ENCODE measurements at places on chromosomes 2 and 18.

DNA sequence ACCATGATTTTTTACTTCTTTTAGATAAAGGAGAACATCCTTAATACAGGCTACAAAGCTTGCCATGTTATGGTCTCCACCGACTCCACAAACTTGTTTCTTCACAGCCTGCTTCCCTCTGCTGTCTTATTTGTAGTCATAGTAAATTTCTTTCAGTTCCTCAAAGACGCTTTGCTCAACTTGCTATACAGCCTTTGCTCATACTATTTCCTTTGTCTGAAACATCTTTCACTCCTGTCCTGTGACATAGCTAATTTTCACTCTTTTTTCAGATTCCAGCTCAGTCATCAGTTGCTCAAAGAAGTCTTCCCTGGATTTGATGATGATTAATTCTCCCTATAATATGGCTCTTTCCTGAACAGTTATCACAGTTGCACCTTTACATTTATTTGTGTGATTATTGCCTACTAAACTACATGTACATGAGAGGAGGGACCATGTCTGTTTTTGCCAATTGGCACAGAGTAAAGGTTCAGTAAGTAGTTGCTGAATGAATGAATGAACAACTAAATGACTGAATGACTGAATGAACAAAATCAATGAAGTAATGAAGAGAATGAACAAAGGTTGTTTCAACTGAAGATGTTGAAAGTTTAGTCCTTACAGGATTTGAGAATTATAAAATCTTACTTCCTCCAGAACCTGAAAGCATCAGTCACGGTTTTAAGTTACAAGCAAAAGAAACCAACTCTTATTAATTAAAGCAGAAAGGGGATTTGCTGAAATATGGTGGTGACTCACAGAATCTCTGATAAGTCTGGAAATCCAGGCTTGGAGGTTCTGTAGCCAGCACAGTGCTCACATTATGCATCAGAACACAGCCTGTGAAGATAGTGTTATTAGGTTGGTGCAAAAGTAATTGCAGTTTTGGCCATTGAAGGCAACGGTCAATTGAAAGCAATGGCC lies 186.4 kb upstream of the FAM98A start:
- no peak for DNase-seq

DNA sequence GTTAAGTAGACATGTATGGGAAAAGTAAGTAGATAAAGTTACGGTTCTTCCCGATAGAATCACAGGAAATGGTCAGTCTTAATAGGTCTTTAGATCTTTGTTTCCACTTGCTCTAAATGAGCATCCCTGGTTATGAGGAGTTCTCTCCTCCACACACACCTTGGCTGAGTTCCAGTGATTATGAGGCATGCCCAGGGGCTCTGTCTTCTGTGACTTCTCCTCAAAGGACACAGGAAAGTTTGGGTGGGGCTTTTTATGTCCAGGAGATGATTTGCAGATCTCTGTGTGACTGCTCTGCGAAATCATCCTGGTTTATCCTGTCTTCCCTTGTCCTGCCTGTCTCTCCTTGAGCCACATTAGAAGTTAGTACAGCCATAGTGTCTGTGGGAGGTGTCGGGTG lies 83.9 kb upstream of the EML6 start:
- DNase-seq = no peak

- DNase-seq = no peak
These were observed 116.5 kb upstream of the OTOS start for GRCh38 chr2:240256704-240257637.

DNA sequence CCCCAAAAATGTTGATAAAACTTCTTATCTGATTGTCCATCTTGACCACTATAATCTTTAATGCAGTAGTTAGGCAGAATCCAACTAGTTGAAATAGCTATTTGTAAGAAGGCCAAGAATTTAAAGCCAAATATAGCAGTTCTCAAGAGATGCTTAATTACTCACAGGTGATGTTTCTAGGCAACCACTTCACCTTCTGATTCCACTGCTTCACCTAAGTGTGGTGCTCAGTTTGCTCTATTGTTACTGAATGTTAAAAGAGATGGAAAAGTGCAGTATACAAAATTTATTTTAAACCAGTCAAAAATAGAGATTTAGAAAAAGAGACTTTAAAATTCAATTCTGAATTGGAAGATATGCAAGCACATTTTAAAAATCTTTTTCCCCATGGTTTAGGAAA lies 539.4 kb downstream of the ZNF804A start:
- DNase-seq = no peak

GRCh38 chr2:118202707-118203303 lies 114.5 kb downstream of the INSIG2 start:
- DNase-seq = no peak

- no peak for DNase-seq
These were observed 61.6 kb upstream of the ACYP2 start for GRCh38 chr2:54053830-54054229.
